ENCODE measurements at places on chromosomes 1 and 21.

- DNase-seq, result no peak
Measured at GRCh38 chr1:59593798-59594790, 220.7 kb upstream of the HOOK1 start.

DNA sequence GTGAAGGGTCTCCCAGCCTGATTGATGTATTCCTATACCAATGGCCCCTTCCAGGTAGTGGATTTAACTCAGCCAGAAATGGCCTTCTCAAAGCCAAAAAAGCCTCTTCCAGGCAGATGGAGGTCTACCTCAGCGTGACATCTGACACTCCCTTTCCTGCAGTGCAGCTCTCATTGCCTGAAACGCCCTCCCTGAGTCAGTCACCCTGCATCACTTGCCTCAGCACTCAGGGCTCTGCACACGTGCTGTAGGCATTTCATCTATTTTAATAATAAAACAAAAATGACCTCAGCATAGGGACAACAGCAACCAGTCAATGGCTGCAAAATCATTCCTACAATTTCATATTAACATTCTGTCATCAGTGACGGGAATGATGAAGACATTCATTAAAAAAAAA, 64.4 kb upstream of the GJA5 start:
- DNase-seq, result no peak

DNA sequence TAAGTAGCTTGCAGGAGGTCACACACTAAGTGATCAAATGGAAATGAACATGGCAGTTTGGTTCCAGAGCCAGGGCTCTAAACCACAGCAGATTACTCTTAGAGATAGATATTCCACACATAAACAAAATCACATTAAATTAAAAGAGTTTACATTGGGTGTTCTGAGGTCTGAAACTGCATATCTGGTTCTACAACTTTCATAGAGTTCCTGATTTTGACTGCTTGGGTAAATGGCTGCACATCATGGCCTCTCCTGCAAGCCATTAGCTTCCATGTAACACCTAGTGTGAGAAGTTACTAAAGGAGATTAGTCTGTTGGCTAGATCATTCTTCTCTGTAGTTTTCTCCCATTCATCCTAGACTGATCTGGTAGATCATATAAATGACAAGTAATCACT, 12.8 kb upstream of the XCL2 start:
- DNase-seq, result no peak

- no peak for DNase-seq
Measured at GRCh38 chr21:32812035-32812434, 40.5 kb upstream of the PAXBP1 start.
